ENCODE measurements at places on chromosomes 3 and 15.

DNA sequence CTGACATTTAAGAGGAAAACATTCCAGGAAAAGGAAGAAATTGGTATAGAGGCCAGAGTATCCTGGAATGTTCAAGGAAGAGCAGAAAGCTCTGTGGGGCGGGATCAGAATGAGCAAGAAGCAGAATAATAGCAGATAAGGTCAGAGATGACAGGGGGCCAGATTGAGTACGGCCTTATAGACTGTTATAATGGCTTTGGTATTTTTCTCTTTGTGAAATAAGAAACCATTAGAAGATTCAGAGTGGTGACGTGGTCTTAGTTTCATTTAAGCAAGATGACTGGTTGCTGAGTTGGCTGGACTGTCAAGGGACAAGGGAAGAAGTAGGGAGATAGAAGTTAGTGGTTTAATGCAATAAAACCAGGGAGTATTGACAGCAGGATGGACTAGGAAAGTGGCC, 218.3 kb upstream of the SOX2 start:
- no peak for DNase-seq

GRCh38 chr3:48273594-48274211, 32.8 kb downstream of the ZNF589 start:
- DNase-seq: no peak

DNA sequence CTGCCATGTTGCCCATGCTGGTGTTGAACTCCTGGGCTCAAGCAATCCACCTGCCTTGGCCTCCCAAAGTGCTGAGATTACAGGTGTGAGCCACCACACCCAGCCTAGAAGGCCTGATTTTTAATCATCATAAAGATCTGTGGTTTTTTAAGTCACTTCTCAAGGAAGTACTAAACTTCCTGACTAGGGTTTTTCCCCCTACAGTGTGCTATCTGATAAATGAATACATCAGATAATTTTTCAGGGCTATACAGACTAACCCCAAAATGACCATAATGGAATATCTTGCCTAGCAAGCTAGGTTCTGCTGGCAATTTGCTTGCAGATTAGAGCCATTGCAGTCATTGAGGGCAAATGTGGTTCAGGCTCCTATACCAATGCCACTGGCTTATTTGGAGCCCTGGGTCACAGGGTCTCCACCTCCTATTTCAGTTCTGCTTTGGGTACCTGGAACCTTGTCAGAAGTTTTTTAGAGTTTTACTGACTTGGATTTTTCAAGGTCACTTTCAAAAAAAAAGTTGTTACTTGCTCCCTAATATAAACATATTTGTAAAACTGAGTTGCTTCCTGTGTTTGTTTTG, 80.8 kb downstream of the SLC49A4 start:
- no peak for DNase-seq

- no peak for DNase-seq
These were observed 155.3 kb downstream of the THRB start for GRCh38 chr3:24339266-24339825.

- no peak for DNase-seq
These were observed 526 bp downstream of the RMDN3 start for GRCh38 chr15:40754574-40754882.

DNA sequence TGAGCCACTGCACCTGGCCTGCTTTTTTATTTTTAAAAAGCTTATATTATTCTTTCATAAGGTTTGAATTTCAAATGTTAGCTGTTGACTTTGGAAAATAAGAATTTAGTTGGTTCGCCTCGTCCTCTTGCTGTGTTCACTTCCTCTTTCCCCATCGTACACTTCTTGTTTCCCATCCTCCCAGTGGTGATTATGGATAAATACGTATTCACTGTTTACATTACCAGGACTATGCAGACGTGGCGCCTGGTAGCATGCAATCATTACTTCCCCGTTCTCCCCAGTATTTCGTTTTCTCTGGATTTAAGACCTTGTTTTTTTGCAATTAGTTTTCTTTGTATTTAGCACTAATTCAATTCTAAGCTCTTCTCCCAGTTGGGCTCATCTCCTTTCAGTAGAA, 70.1 kb downstream of the LMLN start:
- no peak for DNase-seq

GRCh38 chr15:60006203-60006862, 2.2 kb downstream of the FOXB1 start:
- peak; percentile 46 for DNase-seq

DNA sequence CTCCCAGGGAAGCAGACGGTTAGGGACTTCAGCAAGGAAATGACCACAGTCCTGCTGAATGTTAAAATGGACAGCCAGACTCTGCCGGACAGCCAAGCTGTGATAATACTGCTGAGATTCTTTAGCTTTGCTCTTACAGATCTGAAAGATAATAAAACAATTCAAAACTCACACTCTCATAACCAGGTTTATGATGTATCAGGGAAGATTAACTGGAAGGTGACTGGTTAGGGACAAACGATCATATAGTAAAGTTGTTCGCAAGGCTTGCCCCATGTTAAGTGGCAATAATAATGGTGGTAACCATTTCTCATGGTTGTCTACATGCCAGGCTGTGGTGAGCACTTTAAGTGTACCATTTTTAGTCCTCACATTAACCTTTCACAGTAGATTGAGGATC, 44.3 kb upstream of the TSPAN3 start:
- DNase-seq: no peak

DNA sequence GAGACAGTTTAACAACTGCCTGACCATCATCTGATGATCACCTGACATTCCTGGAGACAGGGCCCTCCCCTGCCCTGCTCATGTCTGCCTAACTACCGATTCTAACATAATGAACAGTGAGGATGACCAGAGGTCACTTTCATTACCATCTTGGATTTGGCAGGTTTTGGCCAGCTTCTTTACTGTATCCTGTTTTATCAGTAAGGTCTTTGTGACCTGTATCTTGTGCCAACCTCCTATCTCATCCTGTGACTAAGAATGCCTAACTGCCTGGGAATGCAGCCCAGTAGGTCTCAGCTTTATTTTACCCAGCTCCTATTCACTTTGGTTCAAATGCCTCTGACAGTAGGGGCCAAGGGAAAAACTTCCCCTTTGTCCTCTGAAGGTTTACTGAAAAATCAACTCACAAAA, 40.2 kb downstream of the METTL6 start:
- no peak for DNase-seq

DNA sequence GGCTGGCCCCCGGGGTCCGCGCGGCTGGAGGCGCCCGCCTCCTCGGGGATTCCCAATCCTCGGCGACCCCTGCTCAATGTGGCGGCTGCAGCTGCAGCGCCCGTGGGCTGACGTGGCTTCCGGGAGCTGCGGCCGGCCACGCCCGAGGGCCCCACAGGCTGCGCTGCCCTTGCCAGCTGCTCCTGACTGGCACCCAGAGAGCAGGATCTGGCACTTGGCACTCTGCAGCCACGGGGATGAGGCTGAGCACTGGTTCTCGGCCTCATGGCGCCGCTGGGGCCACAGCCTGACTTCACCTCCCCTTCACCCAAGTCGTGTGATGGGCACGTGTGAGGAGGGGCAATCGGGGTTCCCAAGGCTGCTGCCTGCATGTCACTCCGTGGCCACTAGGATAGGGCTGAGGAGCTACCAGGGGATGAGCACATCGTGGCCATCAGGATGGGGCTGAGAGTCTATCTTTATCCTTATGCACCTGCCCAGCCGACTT, 267.8 kb upstream of the FRG2C start:
- no peak for DNase-seq

GRCh38 chr3:146313746-146314111, 62.8 kb upstream of the PLSCR4 start:
- DNase-seq: no peak

DNA sequence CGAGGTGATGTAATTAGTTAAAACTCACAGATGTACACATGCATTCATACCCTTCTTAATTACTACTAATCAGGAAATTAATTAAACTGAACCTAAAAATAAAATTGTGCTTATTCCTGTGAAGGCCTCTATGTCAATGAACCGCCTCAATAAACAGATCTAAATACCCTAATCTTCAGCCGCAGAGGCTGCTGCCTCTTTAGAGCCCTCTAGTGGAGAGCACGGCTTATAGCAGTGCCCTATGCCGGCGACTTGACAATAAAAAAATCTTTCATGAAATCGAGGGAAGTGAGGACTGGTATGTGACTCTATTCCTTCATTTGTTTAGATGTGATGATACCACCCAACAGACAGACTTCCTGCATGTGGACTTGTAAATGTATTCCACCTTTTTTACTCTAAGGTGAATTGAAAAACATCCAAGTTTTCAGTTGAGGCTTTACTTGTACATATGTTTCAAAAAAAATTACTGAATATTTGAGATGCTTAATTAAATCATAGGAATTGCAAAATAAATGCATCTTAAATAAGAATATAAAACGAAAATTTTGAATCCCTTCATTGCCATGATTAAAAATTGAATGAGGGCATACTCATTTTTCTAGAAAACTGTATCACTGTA, 8.3 kb upstream of the EPHA3 start:
- no peak for DNase-seq

GRCh38 chr15:43274136-43274535, 7.4 kb upstream of the TGM5 start:
- no peak for DNase-seq

DNA sequence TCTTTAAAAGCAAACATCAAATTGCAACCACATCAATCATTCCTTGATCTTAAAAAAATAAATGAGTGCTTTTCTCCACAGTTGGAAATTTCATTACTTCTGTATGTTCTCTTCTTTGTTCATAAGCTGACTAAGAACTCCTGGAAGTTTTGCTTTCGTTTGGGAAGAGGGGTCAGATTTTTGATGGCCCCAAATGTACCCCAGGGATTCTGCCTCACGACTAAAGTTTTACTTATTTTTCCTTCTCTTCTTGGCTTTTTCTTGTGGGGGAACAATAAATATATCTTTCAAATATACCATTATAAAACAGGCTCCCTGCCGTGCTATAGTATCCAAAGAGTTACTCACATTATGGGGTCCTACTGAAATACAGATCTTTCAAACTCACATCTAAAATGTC, 215.0 kb upstream of the CDIN1 start:
- DNase-seq: no peak

GRCh38 chr3:56192001-56192400, 276.3 kb downstream of the ERC2 start:
- DNase-seq: no peak

DNA sequence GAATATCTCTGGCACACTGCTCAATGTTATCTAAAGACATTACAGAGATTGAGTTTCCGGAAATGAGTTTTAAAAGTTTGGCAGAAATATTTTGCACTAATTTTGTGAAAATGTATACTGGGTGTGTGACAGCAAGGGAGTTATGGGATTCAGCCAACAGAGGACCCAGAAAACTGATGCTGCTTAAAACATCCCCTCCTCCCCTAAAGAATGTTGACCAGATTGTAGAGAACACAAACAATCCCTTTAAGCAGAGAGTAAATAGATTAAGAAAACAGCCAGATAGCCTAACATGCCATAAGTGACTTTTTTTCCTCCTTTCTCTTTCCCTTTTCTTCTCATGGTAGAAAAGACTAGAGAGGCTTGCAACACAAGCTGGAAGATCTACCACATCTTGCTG, 928.0 kb upstream of the ALCAM start:
- DNase-seq: no peak

- DNase-seq: no peak
These were observed 37.3 kb upstream of the MGA start for GRCh38 chr15:41622901-41623300.

DNA sequence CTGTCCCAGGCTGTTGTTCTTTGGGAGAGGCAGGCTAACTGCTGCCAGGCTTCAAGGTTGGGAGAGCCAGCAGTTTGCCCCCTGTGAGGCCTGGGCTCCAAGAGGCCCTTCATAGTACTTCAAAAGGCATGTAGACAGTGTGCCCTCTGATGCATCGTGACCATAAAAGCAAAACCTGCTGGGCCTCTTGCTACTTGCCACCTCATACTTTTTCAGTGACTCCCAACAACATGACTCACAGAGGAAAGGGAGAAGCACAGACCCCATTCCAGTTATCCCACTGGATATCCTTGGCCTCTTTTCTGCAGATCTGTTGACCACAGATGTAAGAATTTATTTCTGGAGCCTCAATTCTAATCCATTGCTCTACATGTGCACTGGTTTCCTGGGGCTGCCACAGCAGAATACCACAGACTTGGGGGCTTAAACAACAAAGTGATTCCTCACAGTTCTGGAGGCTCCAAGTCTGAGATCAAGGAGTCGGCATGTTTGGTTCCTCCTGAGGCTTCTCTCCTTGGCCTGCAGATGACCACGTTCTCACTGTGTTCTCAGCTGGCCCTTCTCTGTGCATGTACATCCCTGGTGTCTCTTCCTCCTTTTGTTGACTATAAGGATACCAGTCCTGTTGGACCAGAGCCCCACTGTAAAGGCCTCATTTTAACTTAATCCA, 8.9 kb upstream of the NSMCE3 start:
- DNase-seq: no peak

- DNase-seq: no peak
These were observed 42.8 kb downstream of the MYO5C start for GRCh38 chr15:52252781-52253180.

GRCh38 chr3:48426401-48426909, 3.4 kb downstream of the PLXNB1 start:
- no peak for DNase-seq

- no peak for DNase-seq
These were observed 9.2 kb downstream of the MITF start for GRCh38 chr3:69748503-69748902.

DNA sequence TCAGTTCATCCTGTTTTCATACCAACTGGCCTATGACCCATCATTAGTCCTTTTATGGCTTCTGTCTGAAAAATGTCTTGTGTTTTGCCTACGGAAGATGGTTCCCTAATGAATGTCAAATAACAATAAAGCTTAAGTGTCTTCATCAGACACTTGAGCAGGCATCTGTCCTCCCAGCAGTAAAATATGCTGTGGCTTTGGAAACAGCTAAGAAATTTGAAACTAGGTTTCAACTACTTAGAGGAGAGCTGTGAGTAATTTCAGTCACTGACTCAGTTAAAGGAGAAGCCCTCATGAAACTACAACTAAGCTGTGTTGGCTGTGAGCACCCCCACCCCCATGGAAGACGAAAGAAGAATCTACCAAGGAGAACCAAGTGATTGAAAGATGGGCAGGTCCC, 409.4 kb upstream of the PPP2R3A start:
- no peak for DNase-seq

DNA sequence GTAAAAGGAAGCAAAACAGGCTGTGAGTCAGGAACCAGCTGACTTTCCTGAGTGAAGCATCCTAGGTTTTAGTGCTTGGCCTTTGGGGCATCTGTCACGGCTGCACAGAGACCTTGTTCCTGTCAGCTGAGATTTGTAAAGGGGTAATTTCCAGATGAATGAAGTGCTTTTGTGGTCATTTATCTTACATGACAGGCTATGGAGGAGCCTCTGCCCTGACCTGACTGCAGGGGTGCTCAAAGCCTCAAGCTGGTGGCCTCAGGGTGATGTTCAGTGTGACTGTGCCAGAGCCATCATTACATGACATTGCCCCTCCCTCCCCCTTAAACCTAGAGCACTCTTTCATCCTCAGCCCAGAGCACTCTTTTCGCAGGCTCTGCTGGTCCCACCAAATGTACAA, 132.5 kb downstream of the ARNT2 start:
- DNase-seq: no peak

GRCh38 chr15:62782071-62782841, 260.3 kb upstream of the TPM1 start:
- DNase-seq: no peak

Data from T-helper 1 cell (primary cell).